Placental epithelial cell (primary cell): ENCODE measurements at places on chromosomes 5 and 9. TPM values are rescaled to one million over a fixed set of nuclear protein-coding genes. Genes with fewer than 3 reads are reported as not detected.

INSL4 gene
- total RNA-seq = not detected in 2 replicates

LCP2 gene
- total RNA-seq = not detected in 2 replicates

MAP1B gene
- 186 and 212 TPM in 2 replicates for total RNA-seq

LOX gene
- 7.9 and 37.3 TPM in 2 replicates for total RNA-seq

FGD3 gene
- 2.0 and 2.7 TPM in 2 replicates for total RNA-seq

ANKRD33B gene
- 0.39 and 3.0 TPM in 2 replicates for total RNA-seq

ACER2 gene
- 2.0 and 4.6 TPM in 2 replicates for total RNA-seq

PPIC gene
- total RNA-seq = 44.5 and 49.1 TPM in 2 replicates

UBTD2 gene
- total RNA-seq = 33.8 and 50.0 TPM in 2 replicates

ASPN gene
- not detected in 2 replicates for total RNA-seq

OBP2B gene
- not detected in 2 replicates for total RNA-seq

PCDHB7 gene
- total RNA-seq = 0.22 and 0.79 TPM in 2 replicates

LVRN gene
- total RNA-seq = under 0.01 TPM in 1 of 2 replicates, not detected in the other

OTP gene
- not detected in 2 replicates for total RNA-seq

FAM81B gene
- not detected in 2 replicates for total RNA-seq

ZDHHC11B gene
- total RNA-seq = not detected in 2 replicates

LCN12 gene
- 1.1 TPM in 1 of 2 replicates, not detected in the other for total RNA-seq

PTPRD gene
- 44.0 and 88.3 TPM in 2 replicates for total RNA-seq

SEMA4D gene
- total RNA-seq = 34.2 and 45.3 TPM in 2 replicates

CARD6 gene
- total RNA-seq = under 0.01 and 0.43 TPM in 2 replicates

TCF7 gene
- total RNA-seq = 0.76 and 2.4 TPM in 2 replicates

NFIB gene
- 5.2 and 11.4 TPM in 2 replicates for total RNA-seq

CATSPER3 gene
- total RNA-seq = 0.54 TPM in 1 of 2 replicates, not detected in the other

MTX3 gene
- total RNA-seq = 9.8 and 12.1 TPM in 2 replicates

FBXL7 gene
- 6.9 and 7.9 TPM in 2 replicates for total RNA-seq

CDKN2B gene
- 29.4 and 98.1 TPM in 2 replicates for total RNA-seq

MEGF10 gene
- total RNA-seq = 0.54 and 3.1 TPM in 2 replicates

PCDHA6 gene
- 0.22 and 0.39 TPM in 2 replicates for total RNA-seq

SPINK4 gene
- not detected in 2 replicates for total RNA-seq

CTNND2 gene
- under 0.01 TPM in 1 of 2 replicates, not detected in the other for total RNA-seq

TLX3 gene
- total RNA-seq = 0.22 TPM in 1 of 2 replicates, not detected in the other

CSF1R gene
- total RNA-seq = 46.7 and 87.8 TPM in 2 replicates

CYLC2 gene
- total RNA-seq = not detected in 2 replicates

PCDHB3 gene
- 0.11 and 0.39 TPM in 2 replicates for total RNA-seq

THG1L gene
- 18.3 and 38.9 TPM in 2 replicates for total RNA-seq

KLF9 gene
- 35.5 and 66.7 TPM in 2 replicates for total RNA-seq

PCDHA4 gene
- total RNA-seq = 0.79 and 0.87 TPM in 2 replicates

PALM2AKAP2 gene
- 0.39 and 0.76 TPM in 2 replicates for total RNA-seq

ALDH1B1 gene
- 11.0 and 25.7 TPM in 2 replicates for total RNA-seq

GNA14 gene
- 1.8 and 2.0 TPM in 2 replicates for total RNA-seq

NUTM2G gene
- 0.11 TPM in 1 of 2 replicates, not detected in the other for total RNA-seq

TMEM215 gene
- not detected in 2 replicates for total RNA-seq

CWC27 gene
- total RNA-seq = 11.8 and 12.1 TPM in 2 replicates

SNX18 gene
- total RNA-seq = 15.7 and 21.6 TPM in 2 replicates

IFNA14 gene
- not detected in 2 replicates for total RNA-seq

LCN15 gene
- total RNA-seq = not detected in 2 replicates

CMYA5 gene
- 1.1 and 2.0 TPM in 2 replicates for total RNA-seq

PCA3 gene
- 0.39 TPM in 1 of 2 replicates, not detected in the other for total RNA-seq

PKN3 gene
- 1.8 and 2.0 TPM in 2 replicates for total RNA-seq

NRG2 gene
- 0.22 TPM in 1 of 2 replicates, not detected in the other for total RNA-seq

PRSS3 gene
- total RNA-seq = 0.79 and 8.6 TPM in 2 replicates

RASGEF1C gene
- not detected in 2 replicates for total RNA-seq

PAPPA gene
- total RNA-seq = 23.2 and 79.6 TPM in 2 replicates

TMEM167A gene
- total RNA-seq = 55.7 and 69.7 TPM in 2 replicates

CDH6 gene
- total RNA-seq = not detected in 2 replicates

RAB3C gene
- under 0.01 TPM in 1 of 2 replicates, not detected in the other for total RNA-seq

MYOZ3 gene
- total RNA-seq = not detected in 2 replicates
